ENCODE measurements at places on chromosomes 5 and 9. TPM values are rescaled to one million over a fixed set of nuclear protein-coding genes. Genes with fewer than 3 reads are reported as not detected.

ADAMTSL1 gene
- not detected for total RNA-seq

C9orf40 gene
- 18.9 TPM for total RNA-seq

SPINK6 gene
- not detected for total RNA-seq

ZDHHC11B gene
- total RNA-seq: not detected
